Fibroblast of villous mesenchyme (primary cell): ENCODE measurements at places on chromosomes 11 and 22. TPM values are rescaled to one million over a fixed set of nuclear protein-coding genes. Genes with fewer than 3 reads are reported as not detected.

C1QTNF6 gene
- total RNA-seq, result 9.5 and 10.6 TPM in 2 replicates

SEC14L2 gene
- 9.5 and 12.2 TPM in 2 replicates for total RNA-seq

ST14 gene
- under 0.01 TPM in 1 of 2 replicates, not detected in the other for total RNA-seq

PAMR1 gene
- total RNA-seq, result 416 and 493 TPM in 2 replicates

C11orf86 gene
- total RNA-seq, result not detected in 2 replicates

SHISAL1 gene
- 3.0 and 4.5 TPM in 2 replicates for total RNA-seq

SCN3B gene
- total RNA-seq, result under 0.01 and 0.43 TPM in 2 replicates
